ENCODE measurements at places on chromosomes 2 and 18. TPM values are rescaled to one million over a fixed set of nuclear protein-coding genes. Genes with fewer than 3 reads are reported as not detected.

- H3K4me3 ChIP-seq = no peak overlapping the region
- no peaks in the 10 kb centered on the region for H3K27me3 ChIP-seq
- H3K27ac ChIP-seq = no peak overlapping the region
- DNase-seq = no peak
- no peaks in the 10 kb centered on the region for H3K4me1 ChIP-seq
- no peaks in the 10 kb centered on the region for H3K36me3 ChIP-seq
Measured at GRCh38 chr2:160574468-160575140, 81.0 kb upstream of the RBMS1 start.

DNA sequence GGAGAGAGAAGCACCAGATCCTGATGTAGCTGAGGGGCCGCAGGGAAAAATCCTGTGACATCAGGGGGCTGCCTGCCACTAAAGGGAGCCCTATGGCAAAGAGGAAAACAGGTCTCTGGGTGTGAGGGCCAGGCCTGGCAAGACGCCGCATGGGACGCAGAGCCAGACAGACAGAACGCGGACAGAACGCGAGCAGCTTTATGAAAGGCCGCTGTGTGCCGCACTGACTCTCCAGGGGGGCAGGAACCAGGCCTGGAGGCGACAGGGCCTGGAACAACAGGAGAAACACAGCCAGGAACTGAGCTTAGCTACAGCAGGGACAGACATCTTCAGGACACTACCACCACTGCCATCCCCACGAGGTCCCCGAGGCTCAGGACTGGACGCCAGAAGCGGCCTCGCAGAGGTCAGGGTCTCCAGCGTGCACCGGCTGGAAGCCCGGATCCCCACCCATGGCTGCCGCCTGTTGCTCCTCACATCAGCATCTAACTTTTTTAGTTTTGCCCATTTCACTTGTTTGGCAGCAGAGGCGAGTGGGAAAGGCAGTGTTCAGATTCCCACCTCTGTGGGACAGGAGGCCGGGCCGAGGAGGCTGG, 131.6 kb downstream of the VAPA start:
- H3K36me3 ChIP-seq = peaks cover 4% of the 10 kb centered on the region
- H3K4me3 ChIP-seq = no peak overlapping the region
- no peak overlapping the region for H3K27ac ChIP-seq

DNA sequence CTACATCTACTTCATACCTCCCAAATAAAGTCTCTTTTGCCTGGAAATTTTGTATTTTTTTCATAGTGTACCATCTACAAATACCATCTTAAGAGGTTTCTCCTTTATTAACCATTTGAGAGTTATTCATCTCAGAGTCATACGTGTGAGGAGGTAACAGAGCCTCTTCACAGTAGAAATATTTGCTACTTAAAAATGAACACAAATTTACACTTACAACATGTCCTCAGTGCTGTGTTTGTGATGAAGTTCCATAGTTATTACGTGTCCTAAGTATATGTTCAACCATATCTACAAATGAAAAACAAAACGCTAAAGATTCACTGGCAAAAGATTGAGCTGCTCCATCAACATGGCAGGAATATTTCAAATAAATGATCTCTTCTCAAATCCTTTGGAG, 48.5 kb upstream of the HNRNPA3 start:
- no peaks in the 10 kb centered on the region for H3K36me3 ChIP-seq
- no peak for DNase-seq
- H3K27ac ChIP-seq = no peak overlapping the region

DNA sequence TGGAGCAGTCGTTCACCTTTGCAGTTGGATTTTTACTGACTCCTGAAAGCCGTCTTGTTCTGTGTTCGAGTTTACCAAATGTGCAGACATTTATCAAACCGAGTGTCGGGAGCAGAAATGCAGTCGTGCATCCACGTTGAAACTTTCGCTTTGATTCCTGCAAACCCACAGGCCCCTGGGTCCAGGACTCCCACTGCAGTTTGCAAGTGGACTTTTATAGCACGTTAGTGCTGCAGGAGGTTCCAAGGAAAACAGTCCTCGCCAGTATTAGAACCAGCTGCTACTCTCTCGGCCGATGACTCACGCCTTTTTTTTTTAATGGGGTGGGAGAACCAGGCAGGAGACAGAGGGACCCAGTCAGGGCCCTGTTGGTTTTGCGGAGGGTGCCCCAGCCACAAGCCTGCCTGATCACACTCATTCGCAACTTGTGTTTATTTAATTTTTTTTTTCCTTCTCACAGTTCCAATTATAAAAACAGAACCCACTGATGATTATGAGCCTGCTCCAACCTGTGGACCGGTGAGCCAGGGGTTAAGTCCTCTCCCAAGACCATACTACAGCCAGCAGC, 90.1 kb downstream of the NFATC1 start:
- H3K27me3 ChIP-seq = peaks cover 2% of the 10 kb centered on the region
- H3K4me1 ChIP-seq = no peaks in the 10 kb centered on the region
- no peaks in the 10 kb centered on the region for H3K36me3 ChIP-seq
- no peak for DNase-seq
- no peak overlapping the region for H3K4me3 ChIP-seq

The IL36RN gene
- total RNA-seq = 0.13 TPM

DNA sequence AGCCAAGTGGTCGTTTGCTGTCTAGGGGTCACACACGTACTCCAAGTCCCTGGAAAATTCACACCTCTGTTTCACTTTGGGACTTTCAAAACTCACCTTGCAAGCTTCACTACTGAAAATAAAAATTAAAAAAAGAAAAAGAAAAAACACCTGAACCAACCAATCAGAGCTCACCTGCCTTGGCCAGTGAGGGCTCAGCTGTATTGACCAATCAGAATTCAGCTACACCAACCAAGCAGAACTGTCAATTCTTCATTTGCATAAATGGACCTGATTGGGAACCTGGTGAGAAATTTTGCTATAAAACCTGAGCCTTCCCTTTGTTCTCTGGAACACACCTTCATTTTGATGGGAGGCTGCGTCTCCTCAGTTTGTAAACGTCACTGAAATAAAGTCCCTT, 176.4 kb downstream of the TTC32 start:
- H3K27me3 ChIP-seq = no peaks in the 10 kb centered on the region
- H3K4me3 ChIP-seq = no peak overlapping the region
- DNase-seq = no peak
- no peaks in the 10 kb centered on the region for H3K36me3 ChIP-seq
- no peaks in the 10 kb centered on the region for H3K4me1 ChIP-seq

DNA sequence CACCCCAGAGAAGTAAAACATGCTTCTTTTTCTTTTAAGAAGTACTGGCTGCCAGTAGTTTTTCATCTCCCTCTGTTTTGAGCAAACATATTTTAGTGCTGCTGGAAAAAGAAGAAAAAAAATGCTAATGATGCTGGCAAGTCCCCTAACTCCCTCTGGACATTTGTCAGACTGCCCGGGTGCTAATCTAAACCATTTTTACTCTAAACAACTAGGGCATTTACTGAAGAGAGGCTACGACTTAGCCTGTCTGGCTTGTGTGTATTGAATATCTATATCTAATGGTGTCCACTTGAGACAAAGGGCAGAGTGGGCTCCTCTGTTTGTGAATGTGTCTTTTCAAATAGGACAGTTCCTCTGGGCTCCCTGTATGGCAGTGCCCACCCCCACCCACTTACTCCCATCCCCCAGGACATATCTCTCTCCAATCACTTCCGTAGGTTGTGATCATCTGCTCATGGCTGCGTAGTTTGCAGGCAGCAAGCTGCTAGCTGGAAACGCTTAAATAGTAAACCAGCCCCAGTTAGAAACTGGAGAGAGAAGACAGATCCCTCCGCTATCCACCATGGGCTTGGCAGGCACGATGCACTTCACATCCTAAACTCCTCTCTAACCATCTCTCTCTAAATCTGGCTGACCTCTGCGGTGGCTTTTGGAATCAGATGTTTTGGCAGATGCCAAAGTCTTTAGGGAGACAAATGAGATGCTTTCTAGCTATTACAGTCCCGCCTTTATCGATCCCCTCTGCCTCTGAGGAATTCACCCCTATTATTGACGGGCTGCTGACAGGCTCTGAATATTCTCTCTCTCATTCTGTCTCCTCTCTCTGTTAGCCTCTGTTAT, 58.3 kb downstream of the DOCK10 start:
- no peak overlapping the region for H3K27ac ChIP-seq
- H3K36me3 ChIP-seq = no peaks in the 10 kb centered on the region
- no peaks in the 10 kb centered on the region for H3K27me3 ChIP-seq
- peaks cover 8% of the 10 kb centered on the region for H3K4me1 ChIP-seq
- H3K4me3 ChIP-seq = no peak overlapping the region

- H3K36me3 ChIP-seq = no peaks in the 10 kb centered on the region
- H3K4me1 ChIP-seq = no peaks in the 10 kb centered on the region
- H3K27ac ChIP-seq = no peak overlapping the region
- DNase-seq = no peak
- H3K27me3 ChIP-seq = no peaks in the 10 kb centered on the region
- no peak overlapping the region for H3K4me3 ChIP-seq
Measured at GRCh38 chr2:230600881-230601280, 111.8 kb upstream of the CAB39 start.

DNA sequence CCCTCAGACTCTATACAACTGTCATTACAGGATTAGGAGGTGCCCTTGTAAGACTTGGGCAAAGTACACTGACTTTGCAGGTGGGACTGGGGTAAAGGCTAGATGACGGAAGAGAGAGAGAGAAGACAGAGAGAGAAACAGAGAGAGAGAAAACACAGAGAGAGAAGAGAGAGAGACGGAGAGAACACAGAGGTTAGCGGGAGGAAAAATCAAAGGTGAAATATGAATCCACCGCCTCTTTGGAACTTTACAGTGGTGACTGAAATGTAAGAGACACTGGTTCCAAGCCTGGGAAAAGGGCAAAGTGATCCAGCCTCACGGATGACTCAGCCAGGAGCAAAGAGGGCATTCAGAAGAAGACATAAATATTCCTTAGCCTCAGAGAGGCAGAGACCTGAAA, 25.1 kb upstream of the CAB39 start:
- H3K27me3 ChIP-seq = peaks cover 21% of the 10 kb centered on the region
- peaks cover 11% of the 10 kb centered on the region for H3K4me1 ChIP-seq
- H3K4me3 ChIP-seq = no peak overlapping the region
- DNase-seq = no peak
- H3K27ac ChIP-seq = no peak overlapping the region
- H3K36me3 ChIP-seq = no peaks in the 10 kb centered on the region

The SLC14A1 gene
- 0.50 TPM for total RNA-seq

Data from progenitor cell of endocrine pancreas (in vitro differentiated cells).